ENCODE measurements at places on chromosomes 7 and 10.

- DNase-seq = no peak
Measured at GRCh38 chr7:126760914-126761577, 491.7 kb downstream of the GRM8 start.

- no peak for DNase-seq
Measured at GRCh38 chr7:23462846-23463245, 7.4 kb downstream of the IGF2BP3 start.

GRCh38 chr7:2993868-2994267 lies 49.8 kb downstream of the CARD11 start:
- no peak for DNase-seq

DNA sequence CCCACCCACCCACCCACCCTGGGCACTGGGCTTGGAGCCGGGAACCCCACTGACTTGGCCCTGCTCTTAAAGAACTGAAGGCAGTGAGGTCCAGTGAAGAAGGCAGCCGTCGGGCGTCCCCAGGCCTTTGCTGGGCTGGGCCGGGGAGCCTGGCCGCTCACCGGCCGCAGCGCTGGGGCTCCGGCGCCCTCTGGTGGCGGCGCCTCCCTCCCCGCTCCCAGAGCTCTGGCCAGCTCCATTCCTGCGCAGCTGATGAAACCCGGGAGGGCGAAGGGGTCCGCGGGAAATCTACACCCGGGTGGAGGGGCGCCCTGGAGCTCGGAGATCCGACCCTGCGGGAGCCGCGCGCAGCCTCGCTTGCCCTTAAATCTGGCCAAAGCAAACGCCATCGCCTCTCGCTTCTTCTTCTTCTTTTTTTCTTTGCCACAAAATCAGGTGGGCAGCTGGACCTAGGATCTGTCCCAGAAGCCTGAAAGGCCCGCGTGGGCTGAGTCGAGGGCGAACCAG lies 1.7 kb upstream of the CXCL12 start:
- DNase-seq = peak; percentile 28

GRCh38 chr7:157476654-157477549 lies 140.1 kb downstream of the DNAJB6 start:
- no peak for DNase-seq

- DNase-seq = no peak
Measured at GRCh38 chr7:98287486-98287959, 6.0 kb downstream of the BRI3 start.

DNA sequence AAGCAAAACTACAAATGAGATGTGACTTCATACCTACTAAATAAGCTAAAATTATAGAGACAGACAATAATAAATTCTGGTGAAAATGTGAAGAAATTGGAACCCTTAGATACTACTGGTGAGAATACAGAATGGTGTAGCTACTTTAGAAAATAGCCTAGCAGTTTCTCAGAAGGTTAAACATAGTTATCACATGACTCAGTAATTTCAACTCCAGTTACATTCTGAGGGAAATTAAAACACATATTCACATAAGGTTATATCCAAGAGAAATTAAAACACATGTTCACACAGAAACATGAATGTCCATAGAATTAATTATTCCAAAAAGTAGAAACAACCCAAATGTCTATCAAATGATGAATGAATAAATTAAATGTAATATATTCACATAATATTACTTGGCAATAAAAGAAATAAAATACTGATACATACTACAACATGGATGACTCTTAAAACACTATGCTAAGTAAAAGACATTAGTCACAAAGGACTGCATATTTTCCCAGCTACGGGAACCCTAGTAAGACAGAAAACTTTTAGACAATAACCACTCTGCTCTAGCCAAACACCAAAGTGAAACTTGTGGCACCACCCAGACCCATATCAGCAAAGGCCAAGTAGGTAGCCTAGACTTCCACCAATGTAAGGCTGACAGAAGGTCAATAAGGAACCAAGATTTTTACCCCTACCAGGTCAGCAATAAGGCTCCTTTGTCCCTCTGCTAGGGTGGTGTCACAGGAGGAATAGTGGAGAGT lies 25.1 kb downstream of the SLC25A40 start:
- DNase-seq = no peak

DNA sequence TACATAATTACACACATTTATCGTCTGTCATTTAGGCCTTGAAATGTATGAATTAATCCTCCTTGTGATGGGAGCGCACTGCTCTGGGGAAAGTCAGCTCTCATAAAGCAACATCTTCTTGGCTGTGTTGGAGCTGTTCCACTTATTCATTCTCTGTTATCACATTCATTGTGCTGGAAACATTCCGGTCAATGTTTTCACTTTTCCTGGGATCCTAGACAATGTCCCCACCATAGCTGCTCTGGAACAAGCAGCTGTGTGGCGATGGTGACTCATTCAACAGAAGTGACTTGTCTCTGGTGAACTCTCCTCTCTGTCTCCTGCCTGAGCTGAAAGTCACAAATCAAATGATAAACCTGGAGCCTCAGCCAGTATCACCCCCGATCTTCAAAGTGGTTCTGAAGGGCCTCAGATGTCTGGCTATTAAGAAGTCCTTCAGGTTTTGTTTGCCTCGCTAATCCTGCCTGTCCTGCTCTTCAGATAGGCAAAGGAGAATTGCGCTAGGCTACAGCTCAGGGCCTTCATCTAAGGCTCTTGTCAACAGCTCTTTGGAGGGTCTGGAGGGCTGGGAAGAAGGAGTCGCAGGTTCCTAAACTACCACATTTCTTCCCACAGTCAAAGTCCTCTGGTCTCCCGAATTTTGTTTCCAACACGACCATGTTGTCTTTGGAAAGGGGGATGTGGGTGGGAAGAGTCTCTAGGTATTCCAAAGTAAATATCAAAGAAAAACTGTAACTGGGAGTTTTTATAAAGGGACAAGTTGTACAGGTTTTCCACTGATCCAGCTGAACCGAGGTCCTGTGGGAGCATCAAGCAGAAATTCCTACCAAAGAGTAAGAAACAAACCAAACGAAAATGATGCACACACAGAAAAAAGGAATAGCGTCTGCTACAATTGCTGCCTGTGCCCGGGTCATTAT lies 29.3 kb downstream of the KLF6 start:
- no peak for DNase-seq

DNA sequence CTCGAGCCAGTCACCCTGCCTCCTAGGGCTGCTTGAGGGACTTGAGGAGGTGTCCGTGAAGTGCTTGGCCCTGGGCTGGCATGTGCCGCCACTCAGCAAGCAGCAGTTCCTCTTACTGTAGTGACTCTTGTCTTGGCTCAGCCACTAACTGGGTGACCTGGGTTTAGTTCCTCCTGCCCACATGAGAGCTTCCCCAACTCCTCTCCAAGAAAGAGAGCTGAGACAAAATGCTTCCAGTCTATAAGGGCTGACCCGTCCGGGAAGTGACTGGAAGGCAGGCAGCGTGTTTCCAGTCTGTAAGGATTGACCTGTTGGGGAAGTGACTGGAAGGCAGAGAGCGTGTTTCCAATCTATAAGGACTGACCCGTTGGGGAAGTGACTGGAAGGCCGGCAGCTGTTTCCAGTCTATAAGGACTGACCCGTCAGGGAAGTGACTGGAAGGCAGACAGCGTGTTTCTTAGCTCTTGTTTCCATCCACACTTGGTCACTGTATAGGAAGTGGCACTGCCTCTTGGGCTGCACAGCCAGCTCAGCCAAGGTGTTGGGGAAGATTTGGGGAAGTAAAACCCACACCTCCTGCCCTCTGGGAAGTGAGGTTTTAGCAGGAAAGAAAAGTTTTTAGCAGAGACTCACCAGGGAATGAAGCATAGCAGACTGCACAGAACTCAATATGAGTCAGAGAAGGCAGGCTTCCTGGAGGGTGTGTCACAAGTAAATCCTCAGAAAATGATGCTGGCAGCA lies 53.3 kb upstream of the PPIF start:
- DNase-seq = no peak

DNA sequence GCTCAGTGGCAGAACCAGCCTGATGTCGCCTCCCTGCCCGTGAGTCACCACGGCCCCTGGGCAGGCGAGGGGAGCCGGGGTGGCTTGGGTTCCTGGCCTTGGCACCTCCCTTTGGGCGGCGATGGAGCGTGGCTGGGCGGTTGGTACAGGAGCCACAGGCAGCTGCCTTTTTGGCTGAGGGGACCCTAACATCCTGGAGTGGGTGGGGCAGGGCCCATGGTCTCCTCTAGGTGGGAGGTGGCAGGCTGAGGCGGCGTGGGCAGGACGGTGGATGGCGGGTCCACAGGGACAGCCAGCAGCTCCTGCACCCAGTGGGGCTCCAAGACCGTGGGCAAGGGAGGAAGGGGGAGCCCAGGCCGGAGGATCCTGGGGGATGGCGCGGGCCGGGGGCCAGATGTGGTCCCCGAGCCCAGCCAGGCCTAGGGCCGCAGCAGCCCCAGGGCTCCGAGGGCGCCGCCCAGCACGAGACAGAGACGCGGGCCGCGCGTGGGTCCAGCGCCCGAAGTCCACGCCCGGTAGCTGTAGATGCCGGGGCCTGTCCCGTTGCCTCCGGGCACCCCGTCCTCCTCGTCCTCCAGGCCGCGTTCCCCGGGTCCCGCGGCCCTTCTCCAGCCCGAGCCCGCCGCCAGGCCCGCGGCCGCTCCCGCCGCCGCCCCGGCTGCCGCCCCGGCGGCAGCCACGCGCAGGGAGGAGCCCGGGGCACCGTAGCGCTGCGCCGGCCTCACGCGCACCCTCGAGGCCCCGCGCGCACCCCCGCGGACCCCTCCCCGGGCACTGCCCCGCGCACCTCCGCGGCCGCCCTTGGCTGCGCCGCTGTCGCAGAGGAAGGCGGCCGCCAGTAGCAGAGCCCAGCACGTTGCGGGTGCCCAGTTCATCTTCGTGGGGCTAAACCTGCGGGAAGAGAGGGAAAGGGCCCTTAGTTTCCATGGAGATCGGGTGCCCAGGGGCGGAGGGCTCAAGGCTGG lies 1.3 kb downstream of the SPRN start:
- DNase-seq = no peak

- no peak for DNase-seq
Measured at GRCh38 chr7:28070297-28071055, 110.1 kb downstream of the JAZF1 start.

- DNase-seq = no peak
Measured at GRCh38 chr10:37960591-37961137, 15.8 kb downstream of the ZNF25 start.

GRCh38 chr10:75765789-75766096 lies 334.3 kb downstream of the LRMDA start:
- DNase-seq = no peak

GRCh38 chr10:33344676-33345075 lies 10.2 kb upstream of the NRP1 start:
- no peak for DNase-seq

DNA sequence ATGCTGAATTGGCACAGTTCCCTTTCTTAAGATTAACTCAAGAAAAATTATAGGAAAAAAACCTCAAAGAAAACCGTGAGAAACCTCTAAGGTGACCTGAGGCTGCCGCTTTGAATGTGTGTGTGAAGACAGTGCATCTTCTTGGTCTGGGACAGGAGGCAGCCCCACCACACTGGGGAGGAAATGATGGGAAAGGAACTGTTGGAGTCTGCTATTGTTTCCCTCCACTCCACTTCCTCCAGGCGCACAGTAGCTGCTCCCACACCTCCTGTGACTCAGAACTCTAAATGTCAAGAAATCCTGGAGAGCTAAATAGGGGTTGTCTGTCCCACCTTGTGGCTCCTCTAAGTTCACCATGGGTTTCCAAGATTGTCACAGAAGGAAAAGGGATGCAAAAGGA lies 179.4 kb downstream of the PDE1C start:
- DNase-seq = no peak

DNA sequence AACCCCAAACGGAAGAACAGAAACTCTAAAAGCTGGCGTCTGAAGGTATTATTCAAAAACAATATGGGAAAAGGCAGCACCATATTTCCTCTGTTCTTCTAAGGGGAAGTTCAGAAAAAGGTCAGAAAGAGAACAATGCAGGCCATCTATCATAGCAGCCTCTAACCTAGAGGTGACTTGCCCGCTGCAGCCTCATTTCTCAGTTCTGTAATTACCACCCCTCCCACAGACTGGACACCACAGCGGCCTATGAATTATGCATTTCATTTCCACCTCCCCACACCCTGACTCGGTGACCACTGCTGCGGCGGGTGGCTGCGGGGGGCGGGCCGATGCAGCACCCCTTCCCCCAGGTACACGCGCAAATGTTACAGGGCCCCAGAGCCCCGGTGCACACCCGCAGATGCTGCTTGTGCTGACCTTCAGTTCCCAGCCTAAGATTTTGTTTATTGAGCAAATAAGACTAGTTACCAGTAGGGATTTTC lies 125.5 kb downstream of the CLEC2L start:
- no peak for DNase-seq

DNA sequence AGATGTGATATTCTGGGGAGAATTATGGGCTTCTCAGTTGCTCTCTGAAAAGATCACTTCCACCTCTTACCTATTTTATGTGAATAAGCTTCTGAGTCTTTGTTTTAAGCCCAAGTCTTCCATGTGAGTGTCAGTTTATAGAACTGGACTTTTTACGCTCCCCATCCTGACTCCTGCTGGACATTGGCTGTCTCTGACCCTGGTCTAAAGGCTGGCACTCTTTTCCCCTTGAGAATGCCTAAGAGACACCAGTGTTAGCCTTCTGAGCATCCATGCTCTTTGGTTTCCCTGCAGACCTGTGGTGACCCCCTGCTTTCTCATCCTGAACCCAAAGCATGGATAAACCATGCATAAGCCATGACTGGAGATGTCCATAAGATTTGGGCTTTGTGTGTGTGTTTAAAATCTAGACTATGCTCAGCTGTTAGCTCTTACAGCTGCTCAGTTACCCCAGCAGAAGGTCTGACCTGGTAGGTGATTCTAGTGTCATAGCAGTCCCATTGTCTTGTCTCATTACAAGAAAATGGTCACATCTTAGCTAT lies 148.6 kb upstream of the IMMP2L start:
- no peak for DNase-seq

DNA sequence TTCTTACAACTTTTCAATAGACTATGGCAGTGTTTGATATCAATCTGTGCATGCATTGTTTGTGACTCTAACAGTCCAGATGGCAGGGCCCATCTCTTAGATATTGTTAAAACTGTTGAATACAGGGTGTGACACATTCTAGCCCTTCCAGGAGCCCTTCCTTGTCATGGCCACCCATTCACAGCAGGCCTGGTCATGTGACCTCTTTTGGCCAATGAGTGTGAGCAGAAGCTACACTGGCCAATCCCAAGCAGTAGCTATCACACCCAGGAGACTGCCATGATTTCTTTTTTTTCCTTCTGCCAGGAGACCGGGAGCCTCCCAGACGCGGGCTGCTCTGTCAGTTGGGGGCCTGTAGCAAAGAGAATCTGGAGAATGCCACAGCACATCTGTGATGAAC lies 655.4 kb upstream of the MKI67 start:
- DNase-seq = no peak

DNA sequence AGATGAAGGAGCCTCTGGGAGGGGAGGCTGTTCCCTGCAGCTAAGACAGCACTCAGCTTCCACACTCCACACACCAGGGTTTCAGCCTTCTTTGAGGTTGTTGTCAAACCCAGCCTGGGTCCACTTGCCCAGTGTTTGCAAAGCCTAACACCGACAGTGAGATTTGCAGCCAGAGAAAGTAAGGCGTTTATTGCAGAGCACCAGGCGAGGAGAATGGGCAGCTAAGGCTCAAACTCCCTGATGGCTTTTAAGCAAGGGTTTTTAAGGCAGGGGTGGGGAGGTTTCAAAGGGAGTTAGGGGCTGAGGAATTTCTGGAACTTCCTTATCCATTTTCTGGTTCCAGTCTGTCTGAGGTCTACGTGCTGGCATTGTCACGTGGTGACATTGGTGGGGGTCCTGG lies 4.7 kb upstream of the ZNF775 start:
- no peak for DNase-seq
